ENCODE measurements at places on chromosomes 6 and 20.

- no peak for DNase-seq
These were observed 46.3 kb upstream of the RPS6KA2 start for GRCh38 chr6:166673309-166673708.

GRCh38 chr20:17806739-17807441 is 107.1 kb downstream of the BANF2 start:
- no peak for DNase-seq

GRCh38 chr6:72861935-72862432 is 240.1 kb downstream of the KCNQ5 start:
- no peak for DNase-seq

DNA sequence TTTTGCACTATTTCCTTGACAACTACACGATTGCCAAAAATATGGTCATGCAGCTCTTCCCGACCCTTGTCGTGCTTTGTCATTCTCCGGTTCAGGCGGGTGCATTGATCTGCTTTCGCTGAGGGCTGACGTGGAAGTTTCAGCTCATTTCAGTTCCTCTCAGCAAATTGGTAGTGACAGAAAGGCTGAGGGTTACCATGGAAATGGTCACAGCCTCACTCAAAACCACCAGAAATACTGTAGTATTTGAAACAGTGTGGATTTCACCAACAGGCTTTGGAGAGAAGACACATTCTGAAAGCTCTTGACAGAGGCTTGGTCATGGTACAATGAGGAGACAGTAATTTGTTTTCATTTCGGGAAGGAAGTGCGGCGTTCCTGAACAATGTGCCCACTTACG is 99.7 kb upstream of the EXOC2 start:
- no peak for DNase-seq

DNA sequence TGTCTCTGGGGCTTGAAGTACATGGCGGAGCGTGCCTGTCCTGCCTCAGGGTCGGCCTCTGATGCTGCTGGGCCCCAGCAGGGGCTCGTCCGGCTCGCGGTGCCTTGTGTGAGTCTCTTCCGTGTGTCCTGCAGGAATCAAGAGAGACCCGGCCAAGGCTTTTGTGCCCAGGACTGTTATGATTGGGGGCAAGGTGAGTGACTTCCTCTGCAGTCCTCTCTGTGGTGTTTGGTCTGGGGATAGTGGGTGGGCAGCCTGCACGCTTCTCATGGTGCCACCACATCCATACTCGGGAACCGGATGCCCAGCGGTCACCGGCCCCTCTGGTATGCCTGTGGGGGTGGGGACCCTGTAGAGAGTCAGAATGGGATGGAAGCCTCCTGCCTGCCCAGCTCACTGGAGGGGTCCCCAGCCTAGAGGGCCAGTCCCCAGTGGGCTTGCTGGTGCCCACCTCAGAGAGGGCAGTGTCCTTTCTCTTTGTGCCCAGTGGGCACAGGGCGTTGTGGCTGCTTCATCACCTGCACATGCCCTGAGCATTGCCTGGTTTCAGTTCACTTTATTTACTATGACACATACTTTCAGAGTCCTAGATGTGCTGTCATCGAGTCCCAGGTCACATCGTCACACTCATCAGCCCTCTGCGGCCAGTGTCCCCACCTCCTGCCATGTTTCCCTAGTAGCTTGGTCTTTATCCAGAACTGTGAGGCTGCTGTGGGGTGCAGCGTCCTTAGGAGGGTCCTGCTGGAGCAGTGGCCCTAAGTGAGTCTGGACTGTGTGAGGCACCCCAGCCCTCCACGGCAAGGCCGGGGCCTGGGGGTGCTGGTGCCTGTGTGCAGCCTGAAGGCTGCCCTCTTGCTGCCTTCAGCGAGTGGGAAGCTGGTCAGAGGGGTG is 40.7 kb downstream of the PYGB start:
- no peak for DNase-seq

All from GM12864 (cell line).